ENCODE measurements at places on chromosomes 4 and X.

DNA sequence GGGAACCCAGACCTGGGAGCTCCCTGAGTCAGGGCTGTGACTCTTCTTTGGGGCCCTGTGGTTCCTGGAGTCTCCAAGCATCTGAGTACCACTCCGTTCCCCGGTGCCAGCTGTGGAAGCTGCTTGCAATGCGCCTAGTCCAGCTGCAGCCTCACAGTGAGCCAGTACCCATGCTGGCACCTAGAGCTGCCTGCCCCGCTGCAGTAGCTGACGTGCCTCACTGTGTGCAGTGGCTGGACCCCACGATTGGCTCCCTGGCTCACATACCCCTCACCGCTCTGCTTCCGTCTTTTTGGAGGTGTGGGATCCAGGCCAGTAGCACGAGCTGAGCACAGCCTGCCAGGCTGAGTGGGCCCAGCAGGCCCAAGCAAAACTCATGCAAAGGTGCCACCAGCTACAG lies 32.1 kb upstream of the PAGE1 start:
- DNase-seq = no peak

GRCh38 chrX:139949703-139950102 lies 15.6 kb downstream of the CXorf66 start:
- DNase-seq = no peak

- DNase-seq = no peak
Measured at GRCh38 chrX:81779701-81780100, 577.8 kb downstream of the SH3BGRL start.

DNA sequence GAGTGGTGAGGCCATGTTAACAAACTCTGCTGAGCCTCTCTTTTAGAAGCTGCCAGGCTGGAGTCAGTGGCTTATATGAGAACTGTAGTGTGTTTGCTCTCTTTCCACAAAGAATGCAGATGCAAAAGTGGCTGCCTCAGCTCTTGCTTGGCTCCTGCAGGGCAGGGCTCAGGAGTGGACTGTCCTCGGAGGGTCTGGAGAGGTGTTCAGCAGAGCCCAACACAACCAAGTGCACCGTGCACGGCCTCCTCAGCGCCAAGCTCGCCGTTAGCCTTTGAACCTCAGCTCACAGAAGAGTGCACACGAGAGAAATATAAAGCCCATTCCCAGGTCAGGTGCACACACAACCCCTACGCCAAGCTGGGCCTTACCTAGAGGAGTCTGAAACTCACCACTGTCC lies 82.8 kb downstream of the C4orf51 start:
- DNase-seq = no peak
